ENCODE measurements at places on chromosomes 4 and X.
A peak's percentile ranks its signal among the peaks of the same experiment; 100 is the strongest.

DNA sequence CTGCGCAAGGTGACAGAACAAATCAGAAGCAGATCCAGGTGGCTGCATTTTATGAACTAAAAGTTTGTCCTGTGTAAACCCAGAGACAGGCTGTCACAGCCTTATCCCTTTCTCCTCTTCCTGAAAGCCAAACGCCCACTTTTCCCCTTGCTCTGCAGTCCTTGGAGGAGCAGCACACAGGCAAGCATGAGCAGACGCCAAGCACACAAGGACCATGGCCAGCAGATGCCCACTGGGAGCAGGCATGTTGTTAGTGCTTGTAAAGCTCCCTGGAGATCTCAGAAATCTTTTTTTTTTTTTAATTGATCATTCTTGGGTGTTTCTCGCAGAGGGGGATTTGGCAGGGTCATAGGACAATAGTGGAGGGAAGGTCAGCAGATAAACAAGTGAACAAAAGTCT, 11.5 kb upstream of the HOPX start:
- DNase-seq: no peak

DNA sequence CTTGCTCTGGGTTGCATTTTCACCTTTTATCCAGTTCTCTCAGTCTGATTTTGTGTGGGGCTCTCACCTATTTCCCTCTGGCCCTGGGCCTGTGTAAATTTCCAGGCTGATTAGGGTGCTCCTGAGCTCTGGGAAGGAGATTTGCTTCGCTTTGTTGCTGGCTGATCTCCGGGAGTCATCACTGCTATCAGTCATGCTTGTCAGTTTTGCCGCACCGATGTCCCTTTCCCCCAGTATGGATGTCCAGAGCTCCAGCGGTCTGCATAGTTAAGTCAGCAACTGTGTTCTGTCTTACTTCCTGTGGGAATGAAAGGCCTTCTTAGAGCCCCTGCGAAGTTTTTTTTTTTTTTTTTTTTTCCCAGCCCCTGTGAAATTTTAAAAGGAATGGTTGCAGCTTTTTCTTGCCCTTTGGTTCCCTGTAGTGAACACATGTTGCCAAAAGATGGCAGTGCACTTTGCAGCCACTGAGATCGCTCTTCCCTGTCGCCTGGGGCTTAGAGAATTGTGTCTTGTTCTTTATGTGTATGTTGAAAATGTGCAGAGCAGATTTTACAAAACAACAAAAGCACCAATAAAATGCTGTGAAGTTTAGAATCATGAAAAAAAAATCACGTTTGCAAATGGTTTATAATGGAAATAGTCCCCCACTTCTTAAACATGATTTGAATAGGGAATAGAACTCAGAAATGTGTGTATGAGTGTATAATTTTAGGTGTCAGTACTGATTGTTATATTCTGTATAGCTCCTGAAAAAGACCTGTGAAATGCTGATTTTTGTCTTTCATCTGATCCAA, 109.1 kb upstream of the SLC4A4 start:
- peak; percentile 77 for DNase-seq

DNA sequence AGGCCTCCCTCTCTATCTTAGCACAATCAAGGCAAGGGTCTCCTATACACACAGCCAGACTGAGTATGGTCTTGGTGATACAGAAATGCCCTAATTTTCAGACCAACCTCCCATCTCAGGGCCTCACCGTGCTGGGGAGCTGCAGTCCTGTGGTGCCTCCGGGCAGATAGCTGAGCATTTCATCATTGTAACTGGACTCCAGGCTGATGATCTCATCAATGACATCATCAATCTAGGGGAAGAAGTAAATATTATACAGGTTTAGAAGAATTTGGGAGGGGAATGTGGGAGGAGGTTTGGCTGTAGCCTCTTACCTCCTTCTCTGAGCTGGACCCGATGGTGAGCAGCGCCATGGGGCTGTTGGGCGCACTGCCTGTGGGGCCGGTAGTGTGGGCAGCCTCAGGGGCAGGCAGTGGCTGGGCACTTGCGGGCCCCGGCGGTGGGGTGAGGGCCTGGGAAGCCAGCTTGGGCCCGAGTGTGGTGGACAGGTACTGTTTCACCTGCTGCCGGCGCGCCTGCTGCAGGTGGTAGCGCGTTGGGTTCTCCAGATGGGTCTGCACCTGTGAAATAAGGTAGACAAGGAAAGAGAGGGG, 5.2 kb downstream of the TFE3 start:
- DNase-seq: no peak

DNA sequence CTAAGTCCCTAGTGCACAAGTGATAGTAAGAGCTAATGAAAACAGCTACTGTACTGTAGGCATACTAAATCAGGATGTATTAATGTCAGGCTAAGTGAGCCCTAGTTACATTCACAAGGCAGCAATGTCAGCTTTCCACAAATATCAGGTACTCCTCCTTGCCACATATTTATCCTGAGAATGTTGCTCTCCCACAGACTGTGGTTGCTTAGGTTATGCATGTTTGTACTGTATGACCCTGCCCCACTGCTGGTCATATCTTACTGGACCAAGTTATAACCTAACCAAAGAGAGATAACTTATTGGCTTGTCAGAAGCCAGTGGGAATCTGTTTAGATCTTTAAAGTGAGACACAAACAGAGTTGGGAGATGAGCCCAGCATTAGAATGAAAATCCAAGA, 241.0 kb downstream of the SLC39A8 start:
- no peak for DNase-seq

DNA sequence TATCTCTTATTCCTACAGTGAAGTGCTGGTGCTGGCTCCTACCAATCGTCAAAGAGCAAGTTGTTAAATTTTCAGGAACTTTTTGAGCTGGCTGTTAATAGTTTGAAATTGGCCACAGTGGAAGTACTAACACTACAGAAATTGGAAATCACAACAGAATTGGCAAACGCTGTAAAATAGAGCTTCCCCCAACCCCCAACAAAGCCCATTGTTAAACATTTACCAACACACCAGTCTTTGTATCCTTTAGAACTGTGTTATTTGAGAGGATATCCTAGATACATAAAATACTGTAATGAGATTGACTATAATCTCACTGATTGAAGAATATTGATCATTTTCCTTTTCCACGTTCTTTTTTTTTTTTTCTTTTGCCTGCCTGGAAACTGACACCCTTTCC, 37.4 kb downstream of the FAM241A start:
- DNase-seq: no peak

- DNase-seq: no peak
Measured at GRCh38 chr4:16583764-16584163, 314.7 kb downstream of the LDB2 start.

Measured in AG08395 (cell line).